ENCODE measurements at places on chromosomes 1 and 21.

GRCh38 chr1:213054733-213055591, 3.9 kb downstream of the RPS6KC1 start:
- DNase-seq: peak; percentile 61

DNA sequence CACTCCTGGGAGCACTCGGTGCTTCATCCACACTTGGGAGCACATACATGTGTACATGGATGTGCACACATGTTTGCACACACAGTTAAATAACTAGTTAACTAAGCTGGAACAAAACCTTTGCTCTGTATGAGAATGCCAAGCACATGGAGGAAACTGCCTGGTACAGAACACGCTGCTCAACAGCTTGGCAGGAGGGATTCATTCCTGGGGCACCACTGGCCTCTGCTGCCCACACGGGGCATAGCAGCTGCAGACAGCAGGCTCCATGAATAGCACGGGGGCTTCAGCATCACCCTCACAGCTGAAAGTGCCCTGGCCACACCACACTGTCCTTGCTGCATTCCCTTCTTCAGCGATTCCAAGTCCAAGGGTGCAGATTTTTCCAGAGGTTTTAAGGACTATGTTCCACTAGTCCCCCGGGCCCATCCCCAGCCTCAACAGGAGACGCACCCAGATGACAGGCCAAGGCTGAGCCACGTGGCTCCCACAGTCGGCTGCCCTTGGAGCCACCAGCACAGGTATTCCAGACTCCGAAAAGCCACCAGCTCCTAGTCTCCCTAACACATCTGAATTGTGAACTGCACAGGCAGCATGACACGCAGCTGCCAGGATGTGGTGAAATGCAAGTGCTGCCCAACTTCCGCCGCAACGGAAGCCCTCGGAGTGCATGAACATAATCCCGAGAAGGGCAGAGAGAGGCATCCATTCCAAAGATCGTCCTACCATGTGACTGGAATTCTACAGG, 16.9 kb downstream of the NPHP4 start:
- peak; percentile 37 for DNase-seq

GRCh38 chr1:163444665-163445064, 122.9 kb downstream of the NUF2 start:
- no peak for DNase-seq

GRCh38 chr1:41322835-41323234, 38.4 kb upstream of the FOXO6 start:
- no peak for DNase-seq

- DNase-seq: no peak
Observed at GRCh38 chr1:222126052-222126451, 384.2 kb upstream of the DUSP10 start.

- no peak for DNase-seq
Observed at GRCh38 chr1:98090351-98090750, 169.5 kb upstream of the DPYD start.

- no peak for DNase-seq
Observed at GRCh38 chr1:41620365-41621169, 136.1 kb upstream of the EDN2 start.

DNA sequence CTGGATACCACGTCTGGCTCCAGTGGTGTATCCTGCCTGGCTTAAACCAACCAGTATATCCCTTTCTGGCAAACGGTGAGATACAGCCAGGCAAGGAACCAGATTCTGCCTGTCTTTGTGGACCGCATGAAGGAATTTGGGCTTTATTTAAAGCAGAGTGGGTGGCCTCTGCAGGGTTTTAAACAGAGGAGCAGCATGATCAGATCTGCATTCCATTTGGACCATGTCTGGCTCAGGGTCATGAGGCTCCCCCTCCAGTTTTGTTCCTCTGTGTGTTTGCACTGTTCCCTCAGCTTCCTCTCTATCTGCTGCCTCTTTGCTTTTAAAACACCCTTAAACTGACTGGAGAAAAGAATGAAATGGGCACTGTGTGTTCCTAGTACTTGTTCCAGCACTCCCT, 195.0 kb downstream of the GIPC2 start:
- no peak for DNase-seq

GRCh38 chr1:10693497-10694273, 102.8 kb downstream of the CASZ1 start:
- DNase-seq: no peak

GRCh38 chr1:201053155-201053860, 29.8 kb upstream of the KIF21B start:
- DNase-seq: no peak

- DNase-seq: peak; percentile 15
Observed at GRCh38 chr1:233081735-233082134, 131.3 kb downstream of the NTPCR start.

- DNase-seq: no peak
Observed at GRCh38 chr1:32606565-32607371, 43.6 kb downstream of the ZBTB8OS start.

GRCh38 chr1:53458634-53459033, 565 bp upstream of the DMRTB1 start:
- no peak for DNase-seq

GRCh38 chr1:19232524-19232846, 18.8 kb downstream of the EMC1 start:
- DNase-seq: no peak

DNA sequence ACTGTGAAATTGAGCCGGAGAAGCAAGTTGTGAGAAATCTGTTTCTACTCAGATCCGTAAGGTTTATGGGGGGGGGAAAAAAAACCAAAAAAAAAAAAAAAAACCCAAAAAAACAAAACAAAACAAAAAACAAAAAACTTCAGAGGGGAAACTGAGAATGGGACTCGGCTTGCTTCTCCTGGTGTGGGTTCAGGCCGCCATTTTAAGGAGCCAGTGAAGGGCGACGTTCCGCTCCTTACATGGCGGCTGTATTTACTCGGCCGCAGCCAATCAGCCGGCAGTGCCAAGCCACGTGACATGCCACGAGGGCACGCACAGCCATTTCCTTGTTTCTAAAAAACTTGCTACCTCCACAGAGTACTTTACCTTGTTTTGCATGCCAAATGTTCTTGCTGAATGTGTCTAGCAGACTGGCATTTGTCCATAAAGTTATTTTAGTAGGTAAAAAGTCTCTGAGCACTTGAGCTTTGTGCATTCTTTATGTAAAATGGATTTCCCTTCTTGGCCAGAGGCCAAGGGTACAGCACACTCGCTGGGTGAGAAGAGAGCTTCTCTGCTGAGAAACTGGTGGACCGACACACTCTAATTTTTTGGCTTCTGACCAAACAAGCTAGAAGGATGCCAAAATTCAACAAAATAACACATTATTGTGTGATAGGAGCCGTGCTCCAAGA, 101.8 kb downstream of the NFIA start:
- DNase-seq: no peak

All from CMK (cell line).